ENCODE measurements at places on chromosomes 2 and 18.

DNA sequence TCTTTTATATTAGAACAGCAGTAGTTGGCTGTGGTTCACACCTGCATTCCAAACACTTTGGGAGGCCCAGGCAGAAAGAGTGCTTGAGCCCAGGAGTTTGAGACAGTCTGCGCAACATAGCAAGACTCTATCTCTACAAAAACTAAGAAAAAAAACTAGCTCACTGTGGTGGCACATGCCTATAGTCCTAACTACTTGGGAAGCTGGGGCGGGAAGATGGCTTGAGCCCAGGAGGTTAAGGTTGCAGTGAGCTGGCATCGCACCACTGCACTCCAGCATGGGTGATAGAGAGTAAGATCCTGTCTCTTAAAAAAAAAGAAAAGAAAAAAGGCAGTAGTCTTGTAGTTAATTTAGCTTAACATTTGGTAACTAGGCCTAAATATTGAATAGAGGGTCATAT, 136.6 kb downstream of the AGPS start:
- DNase-seq: no peak

- DNase-seq: no peak
Measured at GRCh38 chr18:58865033-58865590, 435 bp downstream of the ZNF532 start.

DNA sequence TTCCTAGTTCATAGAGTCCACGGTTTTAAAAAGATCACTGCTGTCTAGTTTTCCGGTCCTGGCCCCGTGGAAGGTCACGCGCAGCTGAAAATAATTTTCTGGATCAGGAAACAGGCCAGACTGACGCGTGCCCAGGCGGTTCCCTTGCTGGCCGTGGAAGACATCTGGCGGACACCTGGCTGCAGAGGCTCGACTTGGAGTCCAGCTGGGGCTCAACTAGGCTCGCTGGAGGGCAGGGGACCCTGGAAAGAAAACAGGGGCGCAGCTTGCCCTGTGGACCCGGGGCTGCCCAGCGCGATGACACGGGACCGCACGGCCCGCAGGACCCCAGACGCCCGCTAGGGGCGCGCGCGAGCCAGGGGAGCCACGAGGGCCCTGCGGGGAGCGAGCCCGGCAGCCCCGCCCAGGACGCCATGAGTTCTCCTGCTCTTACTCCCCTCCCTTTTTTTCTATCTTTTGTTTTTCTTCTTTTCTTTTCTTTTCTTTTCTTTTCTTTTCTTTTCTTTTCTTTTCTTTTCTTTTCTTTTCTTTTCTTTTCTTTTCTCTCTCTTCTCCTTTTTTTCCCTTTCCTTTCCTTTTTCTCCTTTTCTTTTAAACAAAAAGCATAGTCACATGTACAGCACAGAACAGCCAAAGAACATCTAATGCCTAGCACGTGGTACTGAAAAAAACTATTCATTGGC, 43.2 kb upstream of the UBE2F start:
- peak; percentile 77 for DNase-seq

GRCh38 chr2:241904791-241905710, 35.5 kb downstream of the RTP5 start:
- DNase-seq: no peak

DNA sequence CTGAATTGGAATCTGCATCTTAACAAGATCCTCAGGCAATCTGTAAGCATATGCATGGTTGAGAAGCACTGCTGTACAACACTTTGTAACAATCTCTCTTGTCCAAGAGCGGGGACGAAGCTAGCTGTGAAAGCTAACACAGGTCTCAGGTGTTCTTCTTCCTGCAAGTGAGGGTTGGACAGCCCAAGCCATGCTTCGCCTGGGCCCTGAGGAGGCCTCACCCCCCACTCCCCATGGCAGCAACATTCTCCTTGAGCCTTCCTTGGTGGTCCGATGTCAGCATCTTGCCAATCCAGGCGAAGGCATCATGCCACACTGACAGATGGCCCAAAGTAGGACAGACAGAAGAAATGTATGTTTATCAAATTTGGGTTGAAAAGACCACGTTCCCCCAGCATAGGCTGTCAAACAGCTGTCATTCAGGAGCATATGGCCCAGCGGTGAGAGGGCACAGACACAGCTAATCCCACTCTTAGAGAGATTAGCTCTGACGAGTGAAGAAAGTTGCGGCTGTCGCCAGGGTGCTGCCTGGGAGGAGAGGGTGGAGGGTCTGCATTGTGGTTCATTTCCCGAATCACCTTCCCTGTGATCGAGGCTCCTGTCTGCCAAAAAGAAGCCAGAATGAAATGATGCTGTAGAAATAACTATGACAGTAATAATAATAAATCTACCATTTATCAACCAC, 344.7 kb downstream of the MYCN start:
- no peak for DNase-seq

GRCh38 chr2:232482301-232483238, 5.1 kb downstream of the ECEL1 start:
- no peak for DNase-seq

GRCh38 chr2:45001869-45002385, 7.3 kb downstream of the SIX2 start:
- DNase-seq: no peak

GRCh38 chr18:49045585-49045984, 94.8 kb upstream of the SMAD7 start:
- no peak for DNase-seq

GRCh38 chr18:13246591-13246990, 28.0 kb downstream of the LDLRAD4 start:
- DNase-seq: no peak

- DNase-seq: no peak
Measured at GRCh38 chr2:153213022-153213421, 265.5 kb downstream of the RPRM start.

DNA sequence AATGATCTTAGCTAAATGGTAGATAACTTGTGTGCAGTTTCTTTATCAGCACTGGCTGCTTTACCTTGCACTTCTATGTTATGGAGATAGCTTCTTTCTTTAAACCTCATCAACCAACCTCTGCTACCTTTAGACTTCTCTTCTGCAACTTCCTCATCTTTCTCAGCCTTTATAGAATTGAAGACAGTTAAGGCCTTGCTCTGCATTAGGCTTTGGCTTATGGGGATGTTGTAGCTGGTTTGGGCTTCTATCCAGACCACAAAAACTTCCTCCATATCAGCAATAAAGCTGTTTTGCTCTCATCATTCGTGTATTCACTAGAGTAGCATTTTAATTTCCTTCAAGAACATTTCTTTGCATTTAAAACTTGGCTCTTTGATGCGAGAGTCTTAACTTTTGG, 123.7 kb downstream of the PIK3C3 start:
- no peak for DNase-seq

- DNase-seq: peak; percentile 28
Measured at GRCh38 chr18:13265008-13265910, 46.7 kb downstream of the LDLRAD4 start.

GRCh38 chr2:160010361-160011145, 51.9 kb downstream of the PLA2R1 start:
- no peak for DNase-seq

DNA sequence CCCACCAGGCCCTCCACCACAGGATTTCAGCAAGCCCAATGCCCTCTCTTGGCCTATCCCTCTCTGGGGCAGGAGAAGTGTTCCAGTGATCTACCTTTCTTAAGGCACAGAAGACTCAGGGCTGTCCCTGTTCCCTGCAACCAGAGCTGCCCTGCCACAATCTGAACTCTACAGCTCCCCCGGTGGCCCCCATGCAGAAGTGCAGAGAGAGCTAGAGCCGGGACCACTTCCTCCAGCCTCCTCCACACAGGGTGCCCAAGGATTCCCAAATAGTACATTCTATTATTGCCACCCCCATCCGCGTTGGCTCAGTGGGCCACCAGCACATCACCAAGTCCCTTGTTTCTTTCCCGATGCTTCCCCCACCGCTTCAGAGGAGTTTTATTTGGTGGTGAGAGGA, 114.8 kb upstream of the PTPRM start:
- DNase-seq: no peak

DNA sequence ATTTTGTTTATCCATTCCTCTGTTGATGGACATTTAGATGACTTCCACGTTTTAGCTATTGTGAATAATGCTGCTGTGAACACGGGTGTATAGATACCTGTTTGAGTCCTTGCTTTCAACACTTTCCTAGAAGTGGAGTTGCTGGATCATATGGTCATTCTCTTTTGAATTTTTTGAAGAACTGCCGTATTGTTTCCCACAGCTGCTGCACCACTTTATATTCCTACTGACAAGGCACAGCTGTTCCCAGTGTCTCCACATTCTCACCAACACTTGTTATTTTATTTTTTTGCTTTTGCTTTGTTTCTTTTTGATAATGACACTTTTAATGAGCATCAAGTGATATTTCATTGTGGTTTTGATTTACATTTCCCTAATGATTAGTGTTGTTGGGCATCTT, 41.4 kb upstream of the KCNJ13 start:
- DNase-seq: no peak

DNA sequence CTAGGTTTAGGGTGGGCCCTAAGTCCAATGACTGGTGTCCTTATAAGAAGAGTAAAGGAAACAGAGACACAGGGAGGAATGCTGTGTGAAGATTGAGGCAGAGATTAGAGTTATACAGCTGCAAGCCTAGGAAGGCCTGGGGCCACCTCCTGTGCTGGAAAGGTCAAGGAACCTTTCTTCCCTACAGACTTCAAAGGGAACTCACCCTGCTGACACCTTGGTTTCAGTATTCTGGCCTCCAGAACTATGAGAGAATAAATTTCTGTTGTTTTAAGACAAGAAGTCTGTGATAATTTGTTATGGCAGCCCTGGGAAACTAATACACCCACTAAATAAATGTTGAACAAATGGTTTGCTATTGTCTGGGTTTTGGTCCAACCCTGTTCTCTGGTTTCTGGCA, 102.3 kb upstream of the NEUROD1 start:
- DNase-seq: no peak

DNA sequence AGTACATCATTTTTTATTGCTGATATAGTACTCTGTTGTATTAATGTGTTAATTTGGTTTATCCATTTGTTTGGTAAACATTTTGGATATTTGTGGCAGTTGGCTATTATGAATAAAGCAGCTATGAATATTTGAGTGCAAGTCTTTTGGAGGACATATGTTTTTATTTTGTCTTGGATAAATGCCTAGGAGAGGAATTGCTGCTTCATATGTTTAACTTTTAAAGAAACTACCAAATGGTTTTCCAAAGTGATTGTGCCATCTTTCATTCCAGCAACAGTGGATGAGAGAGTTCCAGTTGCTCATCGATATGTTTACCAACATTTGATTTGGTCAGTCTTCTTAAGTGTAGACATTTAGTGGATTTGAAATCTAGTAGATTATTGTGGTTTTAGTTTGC, 51.8 kb downstream of the MERTK start:
- no peak for DNase-seq

GRCh38 chr2:19158896-19159295, 199.5 kb downstream of the OSR1 start:
- no peak for DNase-seq

DNA sequence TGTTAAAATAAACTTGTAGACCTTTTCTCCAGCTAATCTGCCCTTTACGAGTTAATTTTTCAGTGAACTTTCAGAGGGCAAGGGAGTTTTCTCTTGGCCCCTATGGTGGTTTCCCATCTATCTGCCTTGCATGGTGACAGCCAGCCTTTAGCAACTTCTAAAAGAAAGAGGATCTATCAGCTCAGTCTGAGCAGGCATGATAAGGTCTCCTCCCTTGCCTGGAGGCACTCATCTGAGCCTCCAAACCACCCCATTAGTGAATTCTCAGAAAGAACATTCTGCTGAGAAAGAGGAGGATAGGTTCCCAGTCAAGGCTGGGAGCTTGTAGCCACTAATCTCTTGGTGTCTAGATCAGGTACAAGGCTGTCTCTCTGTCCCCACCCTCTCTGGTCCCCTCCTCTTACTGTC, 10.7 kb upstream of the GYPC start:
- no peak for DNase-seq

DNA sequence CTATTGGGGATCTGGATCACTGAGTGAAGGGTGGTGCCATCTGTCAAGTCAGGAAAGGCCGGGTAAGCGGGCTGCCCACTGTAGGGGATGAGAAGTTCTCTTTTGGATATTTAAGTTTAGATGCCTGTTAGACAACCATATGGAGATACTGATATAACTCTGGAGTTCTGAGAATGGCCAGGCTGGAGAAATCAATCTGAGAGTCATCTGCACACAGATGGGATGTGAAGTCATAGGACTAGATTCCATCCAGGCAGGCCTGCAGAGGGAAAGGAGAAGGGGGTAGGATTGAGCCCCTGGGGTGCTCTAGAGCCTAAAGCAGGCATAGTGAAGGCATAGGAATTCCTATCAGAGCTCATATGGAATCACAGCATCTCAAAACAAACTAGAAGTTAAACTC, 30.1 kb downstream of the SPRED2 start:
- DNase-seq: no peak

DNA sequence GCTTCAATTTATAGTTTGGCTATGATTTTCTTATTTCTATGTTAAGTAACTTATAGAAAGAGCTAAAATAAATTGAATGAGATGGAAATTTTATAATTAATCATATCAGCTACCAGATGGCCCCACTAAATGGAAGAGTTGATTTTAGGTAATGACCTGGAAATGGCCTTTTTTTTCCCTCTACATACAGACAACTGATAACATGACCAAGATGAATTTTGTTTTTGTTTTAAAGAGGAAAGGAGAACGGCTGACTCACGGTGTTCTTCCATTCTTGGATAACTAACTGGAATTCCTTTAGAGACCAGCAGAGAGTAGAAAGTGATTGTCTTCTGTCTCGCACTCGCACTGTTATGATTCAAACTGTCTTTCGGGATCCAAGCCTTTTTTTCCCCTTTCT, 91.0 kb downstream of the TMEM185B start:
- DNase-seq: no peak

DNA sequence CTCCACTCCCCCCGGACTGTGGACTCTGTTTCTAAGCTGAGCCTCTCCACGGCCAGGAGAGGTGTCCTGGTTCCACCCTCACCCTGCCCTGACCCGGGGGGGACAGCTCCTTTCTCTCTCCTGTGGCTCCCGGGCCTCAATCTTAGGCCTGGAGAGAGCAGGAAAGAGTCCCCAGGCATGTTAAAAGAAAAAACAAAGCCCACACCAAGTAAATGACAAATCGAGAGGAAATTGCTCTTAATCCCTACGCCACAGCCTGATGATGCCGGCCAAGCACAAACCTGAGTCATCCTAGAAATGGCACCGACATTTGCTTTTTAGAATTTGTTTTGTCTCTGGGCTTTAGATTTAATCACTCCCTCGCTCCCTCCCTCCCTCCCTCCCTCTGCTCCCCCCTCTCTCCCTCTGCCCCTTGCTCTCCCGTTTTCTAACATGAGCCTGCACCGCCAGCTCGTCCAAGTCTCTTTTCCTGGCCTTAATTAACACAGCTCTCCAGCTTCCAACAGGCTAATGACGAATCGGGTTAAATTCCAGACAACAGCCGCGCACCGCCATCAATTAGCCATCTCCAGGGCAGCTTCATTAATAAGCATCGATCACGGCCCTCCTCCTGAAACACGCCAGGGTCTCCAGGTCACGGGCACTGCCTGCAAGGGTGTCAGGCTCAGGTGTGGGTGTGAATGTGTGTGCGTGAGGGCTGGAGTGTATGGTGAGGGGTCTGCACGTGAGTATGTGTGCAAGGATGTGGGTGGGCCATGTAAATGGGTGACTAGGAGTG, 230.8 kb downstream of the CELF4 start:
- DNase-seq: no peak

- no peak for DNase-seq
Measured at GRCh38 chr2:106573773-106574172, 86.6 kb downstream of the CD8B2 start.

GRCh38 chr18:79792096-79792987, 5.4 kb upstream of the KCNG2 start:
- no peak for DNase-seq

- DNase-seq: no peak
Measured at GRCh38 chr18:58828399-58829121, 36.1 kb upstream of the ZNF532 start.

- DNase-seq: no peak
Measured at GRCh38 chr2:3751251-3751650, 47.9 kb downstream of the DCDC2C start.

GRCh38 chr2:171595896-171596295, 73.6 kb downstream of the CYBRD1 start:
- DNase-seq: no peak
